DMS153 (cell line): ENCODE measurements at places on chromosomes 6 and 20.
A peak's percentile ranks its signal among the peaks of the same experiment; 100 is the strongest.

DNA sequence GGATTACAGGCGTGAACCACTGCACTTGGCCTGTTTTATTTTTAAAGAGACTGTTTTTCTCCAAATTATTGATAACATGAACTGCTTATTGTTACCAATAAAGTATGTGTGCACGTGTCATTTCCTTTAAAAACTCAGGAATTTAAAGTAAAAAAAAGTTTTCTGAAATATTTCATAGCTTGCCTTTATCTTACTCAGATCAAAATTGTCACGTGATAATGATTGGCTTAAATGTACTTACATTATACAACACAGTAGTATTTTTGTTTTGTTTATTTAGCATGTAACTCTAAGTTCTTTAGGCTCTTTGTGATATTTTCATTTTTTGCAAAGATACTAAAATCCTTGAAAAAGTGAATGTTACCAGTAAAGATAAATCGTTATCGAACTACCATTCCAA lies 174.1 kb downstream of the ZFAND3 start:
- no peak for DNase-seq

DNA sequence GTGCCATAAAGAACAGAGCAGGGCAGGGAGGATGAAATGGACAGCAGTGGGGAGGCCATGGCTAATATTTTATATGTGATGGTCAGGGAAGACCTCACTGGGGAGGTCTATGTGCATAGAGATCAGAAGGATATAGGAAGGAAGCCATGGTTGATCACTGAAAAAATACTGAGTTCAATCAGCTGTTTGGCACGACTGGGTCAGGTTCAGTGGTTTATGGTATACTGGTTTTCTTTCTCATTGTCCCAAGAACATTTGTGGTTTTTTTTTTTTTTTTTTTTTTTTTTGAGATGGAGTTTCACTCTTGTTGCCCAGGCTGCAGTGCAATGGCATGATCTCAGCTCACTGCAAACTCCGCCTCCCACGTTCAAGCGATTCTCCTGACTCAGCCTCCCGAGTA lies 78.3 kb upstream of the TIAM2 start:
- DNase-seq = no peak

DNA sequence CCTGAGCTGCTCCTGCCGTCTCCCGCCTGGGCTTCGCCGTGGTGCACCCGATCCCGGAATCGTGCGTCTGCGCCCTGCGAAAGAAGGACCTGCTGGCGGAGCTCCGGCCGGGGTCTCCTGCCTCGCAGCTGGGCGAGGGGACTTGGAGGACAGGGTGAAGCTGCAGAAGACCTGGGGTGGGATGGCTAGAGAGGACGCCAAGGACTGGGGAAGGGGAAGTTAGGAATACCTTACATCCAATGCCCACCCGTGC lies 150.2 kb downstream of the PRL start:
- no peak for DNase-seq

DNA sequence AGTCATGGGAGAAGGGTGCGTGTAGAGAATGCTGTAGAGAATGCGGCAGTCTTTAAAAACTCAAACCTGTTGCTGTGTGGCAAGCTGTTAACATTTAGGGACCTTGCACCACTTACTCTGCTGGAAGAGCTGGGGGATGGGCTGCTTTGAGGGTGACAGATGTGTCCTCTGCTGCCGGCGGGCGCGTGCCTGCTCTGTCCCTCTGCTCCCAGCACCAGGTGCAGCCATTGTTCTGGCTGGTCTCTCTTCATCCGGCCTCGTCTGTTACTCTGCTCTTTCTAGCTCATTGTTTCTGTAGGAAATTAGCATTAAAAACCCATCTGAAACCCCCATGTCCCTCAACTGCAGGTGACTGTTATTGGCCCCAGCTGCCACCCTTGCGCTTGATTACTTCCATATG lies 78.5 kb downstream of the CBFA2T2 start:
- DNase-seq = peak; percentile 96

- DNase-seq = no peak
These were observed 18.5 kb downstream of the RAE1 start for GRCh38 chr20:57369596-57369995.
